ENCODE measurements at places on chromosomes 4 and X.

DNA sequence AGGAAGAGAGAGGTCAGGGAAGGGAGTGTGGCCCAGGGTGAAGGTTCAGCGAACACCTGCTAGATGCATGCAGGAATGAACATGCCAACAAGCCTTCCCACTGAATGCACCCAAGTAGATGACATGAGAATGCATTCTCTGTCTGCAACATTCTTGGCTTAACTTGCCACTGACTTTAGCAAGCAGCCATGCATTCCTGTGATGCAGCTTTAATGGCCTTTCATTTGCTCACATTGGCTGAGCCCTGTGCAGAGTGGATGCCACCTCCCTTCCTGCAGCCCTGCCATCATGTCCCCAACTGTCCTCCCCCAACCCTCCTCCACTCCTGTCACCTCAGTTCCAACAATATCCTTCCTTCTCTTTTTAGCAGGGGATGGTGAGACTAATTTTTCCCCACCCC, 25.3 kb upstream of the MTNR1A start:
- DNase-seq: no peak

GRCh38 chrX:106927700-106928099, 7.5 kb downstream of the CLDN2 start:
- DNase-seq: no peak

- no peak for DNase-seq
These were observed 1.1 kb upstream of the TRMT10A start for GRCh38 chr4:99564921-99565320.

DNA sequence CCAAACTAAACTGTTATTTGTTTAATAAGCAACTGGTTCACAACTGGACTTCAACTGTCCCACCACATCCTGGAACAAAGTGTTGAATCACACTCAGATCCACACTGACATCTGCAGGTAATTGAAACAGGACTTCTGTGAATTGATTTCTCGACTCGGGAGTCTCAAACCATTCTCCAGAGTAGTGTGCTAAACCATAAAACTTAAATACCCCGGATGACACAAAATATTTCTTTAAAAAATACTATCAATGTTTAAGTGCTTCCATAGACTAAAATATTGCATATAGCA, 95.4 kb upstream of the PLAC1 start:
- DNase-seq: no peak

DNA sequence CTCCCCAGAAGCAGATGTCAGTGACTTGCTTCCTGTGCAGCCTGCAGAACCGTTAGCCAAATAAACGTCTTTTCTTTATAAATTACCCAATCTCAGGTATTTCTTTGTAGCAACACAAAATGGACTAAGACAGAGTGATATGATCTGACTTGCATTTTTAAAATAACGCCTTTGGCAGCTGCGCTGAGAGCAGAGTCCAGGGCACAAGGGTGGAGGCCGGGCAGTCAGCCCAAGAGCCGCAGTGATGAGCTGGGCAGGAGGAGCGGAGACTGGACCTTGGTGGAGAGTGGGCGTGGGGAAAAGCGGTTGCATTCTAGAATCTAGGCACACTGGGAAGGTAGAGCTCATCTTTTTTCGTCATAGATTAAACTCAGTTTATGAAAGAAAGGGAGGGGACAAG, 56.5 kb upstream of the ACSL1 start:
- no peak for DNase-seq

GRCh38 chr4:40953283-40954087, 203.7 kb downstream of the NSUN7 start:
- DNase-seq: no peak

GRCh38 chrX:17435476-17435875, 60.5 kb downstream of the NHS start:
- no peak for DNase-seq

- no peak for DNase-seq
These were observed 46.2 kb upstream of the C4orf50 start for GRCh38 chr4:6064383-6064782.

DNA sequence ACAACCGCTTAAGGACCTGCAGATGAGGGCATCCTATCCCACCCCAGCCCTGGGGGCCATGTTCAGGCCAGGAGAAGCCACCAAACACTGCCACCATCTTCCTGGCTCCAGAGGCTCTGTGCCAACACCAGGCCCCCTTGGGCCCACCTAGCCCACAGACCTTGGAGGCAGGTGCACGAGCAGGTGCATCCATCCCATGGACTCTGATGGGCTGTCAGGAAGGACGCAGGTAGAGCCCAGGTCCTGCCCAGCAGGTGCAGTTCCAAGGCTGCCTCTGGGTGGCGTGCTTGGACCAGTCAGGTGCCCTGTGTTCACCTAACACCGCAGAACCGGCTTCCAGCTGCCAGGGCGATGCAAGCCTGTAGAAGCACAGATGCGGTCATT, 22.8 kb upstream of the PDE6B start:
- peak; percentile 30 for DNase-seq

DNA sequence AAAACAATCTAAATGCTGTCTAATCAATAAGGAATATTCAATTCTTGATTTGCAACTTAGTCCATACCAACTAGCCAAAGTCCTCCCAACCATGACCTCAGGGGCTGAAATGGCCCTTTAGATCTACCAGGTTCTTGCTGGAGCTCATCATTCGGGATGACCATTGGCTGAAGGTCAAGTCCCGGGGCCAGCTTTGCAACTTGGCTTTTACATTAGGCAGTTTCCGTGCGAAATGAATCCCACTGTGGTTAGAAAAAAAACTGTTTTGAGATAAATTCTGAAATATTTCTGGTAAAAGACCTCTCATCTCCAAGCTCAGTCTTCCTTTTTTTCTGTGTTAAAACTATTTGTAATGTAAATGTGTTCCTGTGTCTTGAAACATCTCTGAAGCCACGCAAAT, 178.6 kb downstream of the TENM3 start:
- DNase-seq: no peak

DNA sequence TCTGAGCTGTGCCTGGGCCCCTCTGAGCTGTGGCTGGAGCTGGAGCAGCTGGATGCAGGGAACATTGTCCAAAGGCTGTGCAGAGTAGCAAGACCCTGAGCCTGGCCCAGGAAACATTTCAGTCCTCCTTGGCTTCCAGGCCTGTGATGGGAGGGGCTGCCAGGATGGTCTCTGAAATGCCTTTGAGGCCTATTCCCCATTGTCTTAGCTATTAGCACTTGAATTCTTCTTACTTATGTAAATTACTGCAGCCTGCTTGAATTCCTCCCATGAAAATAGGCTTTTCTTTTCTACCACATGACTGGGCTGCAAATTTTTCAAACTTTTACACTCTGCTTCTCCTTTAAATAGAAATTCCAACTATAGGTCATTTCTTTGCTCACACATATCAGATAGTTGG, 349.8 kb upstream of the KLHL4 start:
- DNase-seq: no peak

DNA sequence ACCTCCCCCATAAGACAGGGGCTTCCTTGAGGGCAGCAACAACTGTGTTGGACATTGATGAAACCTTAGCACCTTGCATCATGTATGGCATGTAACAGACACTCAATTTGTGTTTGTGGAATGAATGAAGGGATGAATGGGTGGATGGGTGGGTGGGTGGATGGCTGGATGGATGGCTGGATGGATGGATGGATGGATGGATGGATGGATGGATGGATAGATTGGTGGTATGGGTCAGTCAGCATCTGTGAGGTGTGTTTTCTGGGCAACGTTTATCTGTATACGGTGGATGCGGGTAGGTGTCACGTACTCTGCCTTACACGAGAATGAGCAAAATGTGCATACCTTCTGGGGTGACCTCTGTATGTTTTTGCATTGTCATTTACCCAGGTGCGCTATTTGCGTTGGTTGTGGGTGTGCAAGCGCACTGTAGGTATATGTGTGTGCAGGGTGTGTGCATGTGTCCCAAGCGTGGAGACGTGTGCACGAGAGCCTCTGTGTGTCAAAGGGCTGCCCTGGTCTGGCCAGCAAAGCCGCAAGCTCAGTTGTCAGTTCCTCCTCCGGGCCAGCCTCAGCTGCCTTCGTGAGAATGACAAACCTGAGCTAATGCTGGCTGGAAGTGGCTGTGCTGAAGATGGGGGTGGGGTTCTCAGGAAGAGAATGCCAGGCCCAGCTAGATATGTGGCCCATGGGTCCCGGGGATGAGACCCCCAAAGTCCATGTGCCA, 26.5 kb downstream of the ELF4 start:
- DNase-seq: no peak

- DNase-seq: no peak
These were observed 131.3 kb downstream of the ARHGAP10 start for GRCh38 chr4:147863111-147863747.

GRCh38 chr4:77158487-77158861, 1.5 kb downstream of the CCNG2 start:
- no peak for DNase-seq

- no peak for DNase-seq
These were observed 11.2 kb downstream of the PJA1 start for GRCh38 chrX:69154051-69154450.

- no peak for DNase-seq
These were observed 5.0 kb upstream of the RP2 start for GRCh38 chrX:46831765-46832327.

GRCh38 chrX:53474707-53475106, 40.5 kb upstream of the HSD17B10 start:
- no peak for DNase-seq

DNA sequence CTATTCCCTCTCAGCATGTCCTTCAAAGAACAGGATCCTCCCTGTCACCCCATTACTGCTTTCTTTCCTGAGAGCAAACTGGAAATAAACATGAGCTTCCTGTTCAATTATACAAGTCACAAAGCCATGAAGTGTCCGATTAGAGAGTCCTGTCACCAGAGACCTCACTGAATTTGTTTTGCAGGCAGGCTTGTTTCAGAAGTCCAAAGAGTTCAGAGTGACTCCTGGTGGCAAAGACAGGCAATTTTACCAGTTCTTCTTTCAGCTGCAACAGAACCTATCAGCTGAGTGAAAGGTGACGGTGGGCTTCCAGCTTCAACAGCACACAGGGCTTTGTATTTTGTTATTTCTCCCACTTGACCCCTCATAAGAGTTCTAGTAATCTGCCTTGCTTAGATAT, 6.4 kb downstream of the ELK1 start:
- peak; percentile 36 for DNase-seq
